ENCODE measurements at places on chromosomes 5 and 9. TPM values are rescaled to one million over a fixed set of nuclear protein-coding genes. Genes with fewer than 3 reads are reported as not detected.

Gene IRF1
- 302 TPM for total RNA-seq

Gene MCC
- 3.3 TPM for total RNA-seq

Gene SLC25A2
- 0.42 TPM for total RNA-seq

Gene ANXA2R
- 32.0 TPM for total RNA-seq

Gene EGR1
- 0.97 TPM for total RNA-seq

Gene CER1
- not detected for total RNA-seq

Gene MZB1
- 13.4 TPM for total RNA-seq

Gene NEUROG1
- not detected for total RNA-seq

Gene AK8
- not detected for total RNA-seq

Gene TMEM215
- not detected for total RNA-seq

DNA sequence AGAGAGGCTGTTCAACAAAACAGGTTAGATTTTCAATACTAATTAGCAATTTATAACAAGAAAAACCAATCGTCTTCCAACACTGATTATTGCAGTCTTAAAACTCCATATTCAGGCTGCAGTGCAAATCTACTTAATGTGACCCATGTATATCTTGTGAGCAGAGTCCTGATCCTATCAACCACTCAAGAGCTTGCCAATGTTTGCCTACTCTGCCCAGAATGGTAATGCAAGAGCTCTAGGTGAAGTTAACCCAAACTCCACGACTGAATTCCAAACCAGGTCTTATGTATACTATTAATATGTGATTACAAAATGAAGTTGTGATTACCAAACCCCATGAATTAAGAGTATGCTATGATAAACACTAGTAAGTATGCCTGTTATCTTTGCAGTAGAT is 17.1 kb downstream of the EFNA5 start:
- no peaks in the 10 kb centered on the region for H3K36me3 ChIP-seq
- no peaks in the 10 kb centered on the region for H3K4me1 ChIP-seq
- no peak overlapping the region for H3K27ac ChIP-seq
- H3K4me3 ChIP-seq, result no peak overlapping the region
- peaks cover 30% of the 10 kb centered on the region for H3K27me3 ChIP-seq
- DNase-seq, result no peak

DNA sequence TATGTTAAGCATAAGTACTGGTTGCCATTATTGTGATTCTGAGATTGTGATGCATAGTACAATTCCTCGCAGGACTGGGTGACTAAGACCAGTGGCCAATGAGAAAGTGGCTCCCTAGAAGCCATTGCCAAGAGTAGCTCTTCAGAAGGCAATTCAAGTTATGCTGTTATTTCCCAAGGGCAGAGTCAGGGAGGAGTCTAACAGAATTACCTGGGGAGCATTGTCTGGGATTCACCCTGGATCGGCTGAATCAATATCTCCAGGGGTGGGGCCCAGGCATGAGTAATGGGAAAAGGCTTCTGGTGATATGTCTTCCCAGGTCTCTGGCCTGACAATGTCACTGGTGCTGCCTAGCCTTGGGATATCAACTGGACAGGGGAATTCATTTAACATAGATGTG is 10.9 kb upstream of the ARHGEF28 start:
- H3K27me3 ChIP-seq, result peaks cover 26% of the 10 kb centered on the region
- H3K4me3 ChIP-seq, result no peak overlapping the region
- no peaks in the 10 kb centered on the region for H3K36me3 ChIP-seq
- no peak for DNase-seq
- no peaks in the 10 kb centered on the region for H3K4me1 ChIP-seq

- H3K27ac ChIP-seq, result no peak overlapping the region
- no peaks in the 10 kb centered on the region for H3K27me3 ChIP-seq
- DNase-seq, result no peak
Measured at GRCh38 chr5:99369797-99370593, 441.2 kb upstream of the CHD1 start.

- no peaks in the 10 kb centered on the region for H3K36me3 ChIP-seq
- no peak for DNase-seq
- peaks cover 22% of the 10 kb centered on the region for H3K27me3 ChIP-seq
Measured at GRCh38 chr5:173256800-173257199, 21.8 kb upstream of the NKX2-5 start.

DNA sequence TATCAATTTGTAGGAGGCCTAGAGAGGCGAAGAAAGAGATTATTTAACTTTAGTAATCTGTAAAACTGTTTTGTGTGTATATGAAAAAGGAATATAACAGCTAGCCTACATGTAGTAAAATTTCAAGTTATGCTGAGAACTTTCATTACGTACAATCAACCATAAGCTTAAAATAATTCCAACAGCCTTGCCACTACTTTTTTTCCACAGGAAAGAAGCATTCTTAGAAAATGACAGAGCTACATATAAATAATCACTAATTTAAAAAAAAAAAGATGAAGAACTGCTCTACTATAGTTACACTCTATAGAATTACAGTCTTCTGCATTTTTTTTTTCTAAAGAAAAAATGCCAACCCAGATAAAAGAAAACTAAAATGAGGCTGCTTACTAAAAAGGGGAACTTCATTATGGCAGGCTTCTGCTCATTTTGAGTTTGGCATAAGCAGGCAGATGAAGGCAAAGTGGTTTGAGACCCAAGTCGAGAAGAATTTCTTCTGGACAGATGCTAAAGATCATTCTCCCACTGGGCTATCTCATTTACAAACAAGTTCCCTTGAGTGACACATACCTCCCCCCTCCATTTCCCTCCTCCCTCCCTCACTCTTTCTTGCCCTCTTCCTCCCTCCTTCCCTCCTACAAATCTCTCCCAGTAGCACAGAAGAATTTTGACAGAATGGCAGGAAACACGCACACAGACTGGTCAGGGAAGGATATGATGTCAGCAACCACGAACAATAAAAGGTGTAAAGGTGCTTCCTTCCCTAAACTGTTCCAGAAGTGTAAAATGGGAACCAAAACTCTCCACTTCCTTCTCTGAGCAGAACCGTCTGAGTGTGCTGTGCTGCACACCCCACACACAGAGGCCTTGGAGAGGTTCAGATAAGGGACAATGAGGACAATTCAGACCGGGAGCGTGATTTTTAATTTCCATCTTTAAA is 56.1 kb downstream of the MEF2C start:
- H3K4me1 ChIP-seq, result peaks cover 37% of the 10 kb centered on the region
- no peak overlapping the region for H3K27ac ChIP-seq
- DNase-seq, result no peak
- H3K27me3 ChIP-seq, result peaks cover 12% of the 10 kb centered on the region

DNA sequence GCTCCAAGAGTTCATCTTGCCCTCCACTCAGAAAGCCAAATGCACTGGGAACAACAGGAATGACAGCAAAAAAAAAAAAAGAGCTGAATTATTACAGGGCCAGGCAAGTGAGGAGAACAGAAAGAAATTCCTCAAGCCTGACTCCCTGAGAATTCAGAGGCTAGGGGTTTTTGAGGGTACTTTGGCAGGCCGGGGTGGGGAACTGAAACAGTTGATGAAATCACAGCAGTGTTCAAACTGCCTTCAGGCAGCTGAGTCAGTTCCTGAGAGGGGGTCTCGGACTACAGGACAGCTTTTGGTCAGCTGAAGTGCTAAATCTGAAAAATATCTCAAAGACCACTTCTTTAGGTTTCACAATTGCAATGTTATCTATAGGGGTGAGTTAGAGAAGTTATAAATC is 419.4 kb downstream of the SEMA5A start:
- no peak for DNase-seq
- H3K4me1 ChIP-seq, result no peaks in the 10 kb centered on the region
- H3K4me3 ChIP-seq, result no peak overlapping the region
- no peaks in the 10 kb centered on the region for H3K27me3 ChIP-seq
- H3K27ac ChIP-seq, result no peak overlapping the region

- DNase-seq, result no peak
- H3K27ac ChIP-seq, result no peak overlapping the region
- H3K36me3 ChIP-seq, result no peaks in the 10 kb centered on the region
- H3K27me3 ChIP-seq, result peaks cover 7% of the 10 kb centered on the region
Measured at GRCh38 chr9:15149450-15149849, 157.6 kb downstream of the TTC39B start.

- H3K4me1 ChIP-seq, result peaks cover 9% of the 10 kb centered on the region
- no peaks in the 10 kb centered on the region for H3K27me3 ChIP-seq
- no peak for DNase-seq
- no peaks in the 10 kb centered on the region for H3K36me3 ChIP-seq
- no peak overlapping the region for H3K27ac ChIP-seq
- H3K4me3 ChIP-seq, result no peak overlapping the region
Measured at GRCh38 chr9:134175291-134175807, 11.0 kb upstream of the RNU6ATAC start.

DNA sequence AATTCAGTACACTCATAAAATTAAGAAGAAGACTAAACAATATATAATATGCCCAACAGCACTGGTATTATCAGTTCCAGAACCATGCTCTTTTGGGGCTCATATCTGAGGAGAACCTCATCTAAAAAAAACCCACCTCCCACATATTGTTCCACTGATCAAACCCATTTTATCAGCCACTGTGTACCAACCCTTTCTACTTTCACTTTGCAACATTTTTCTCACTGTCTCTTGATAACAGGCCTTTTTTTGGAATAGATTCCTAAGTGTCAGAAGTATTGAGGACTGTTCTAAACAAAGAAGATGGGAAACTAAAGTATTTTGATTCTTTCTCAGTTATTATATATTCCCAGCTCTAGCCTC is 173.2 kb downstream of the GABRB2 start:
- no peaks in the 10 kb centered on the region for H3K36me3 ChIP-seq
- H3K27ac ChIP-seq, result no peak overlapping the region
- no peaks in the 10 kb centered on the region for H3K27me3 ChIP-seq
- no peaks in the 10 kb centered on the region for H3K4me1 ChIP-seq

- no peak overlapping the region for H3K27ac ChIP-seq
- no peaks in the 10 kb centered on the region for H3K36me3 ChIP-seq
- no peak overlapping the region for H3K4me3 ChIP-seq
- no peaks in the 10 kb centered on the region for H3K27me3 ChIP-seq
- DNase-seq, result no peak
- no peaks in the 10 kb centered on the region for H3K4me1 ChIP-seq
Measured at GRCh38 chr9:16619914-16620520, 250.5 kb downstream of the BNC2 start.

DNA sequence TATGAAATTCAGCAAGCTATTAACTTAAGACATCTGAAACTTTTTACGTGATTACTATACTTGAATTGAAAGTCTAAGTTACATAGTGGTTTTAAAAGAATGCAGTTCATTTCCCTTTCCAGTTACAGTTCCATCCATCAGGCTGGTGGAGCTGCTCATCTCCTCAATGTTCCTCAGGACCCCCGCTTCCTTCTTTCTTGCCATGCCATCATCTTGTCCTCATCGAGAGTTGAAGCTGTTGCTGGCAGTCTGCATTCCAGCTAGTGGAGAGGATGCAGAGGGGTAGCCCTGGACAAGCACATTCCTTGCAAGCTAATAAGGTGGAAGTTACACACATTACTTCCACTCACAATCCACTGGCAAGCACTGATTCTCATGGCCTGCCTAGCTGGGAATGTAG is 8.8 kb upstream of the RNF183 start:
- DNase-seq, result no peak
- no peaks in the 10 kb centered on the region for H3K36me3 ChIP-seq
- H3K27me3 ChIP-seq, result no peaks in the 10 kb centered on the region
- no peak overlapping the region for H3K4me3 ChIP-seq

- no peak overlapping the region for H3K4me3 ChIP-seq
- H3K36me3 ChIP-seq, result no peaks in the 10 kb centered on the region
- H3K4me1 ChIP-seq, result peaks cover 27% of the 10 kb centered on the region
- DNase-seq, result no peak
Measured at GRCh38 chr5:149038336-149039080, 24.4 kb downstream of the SH3TC2 start.

DNA sequence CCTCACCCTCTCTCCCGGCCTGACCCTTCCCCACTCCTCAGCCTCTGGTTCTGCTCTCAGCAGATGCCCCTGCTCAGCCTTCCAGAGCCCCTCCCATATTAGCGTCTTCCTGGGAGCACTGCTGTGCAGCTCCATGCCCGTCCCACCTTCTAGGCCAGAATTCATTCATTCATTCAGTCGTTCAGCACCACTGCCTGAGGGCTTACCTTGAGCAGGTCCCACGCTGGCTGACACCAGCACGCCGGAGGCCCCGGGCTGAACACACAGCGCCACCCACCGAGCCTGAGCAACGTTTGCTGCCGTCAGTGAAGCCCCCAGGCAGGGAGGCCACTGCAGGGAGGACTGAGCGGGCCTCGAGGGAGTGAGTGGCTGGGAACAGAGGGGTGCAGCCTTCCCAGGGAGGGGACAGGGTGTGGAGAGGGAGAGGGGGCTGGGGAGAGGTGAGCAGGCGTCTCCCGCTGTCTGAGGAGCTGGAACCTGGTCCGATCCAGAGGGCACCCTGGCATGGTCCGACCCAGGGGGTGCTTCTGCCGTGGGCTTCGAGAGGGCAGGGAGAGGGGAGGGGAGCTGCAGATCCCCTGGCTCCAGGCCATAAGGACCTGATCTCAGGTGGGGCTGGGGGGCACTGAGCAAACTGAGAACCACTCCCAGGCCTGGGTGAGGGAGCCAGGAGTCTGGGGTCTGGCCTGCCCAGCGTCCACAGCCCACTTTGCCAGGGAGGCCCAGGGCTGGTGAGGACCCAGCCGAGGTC is 98.8 kb upstream of the RAPGEF1 start:
- peaks cover 4% of the 10 kb centered on the region for H3K27me3 ChIP-seq
- H3K27ac ChIP-seq, result peak overlapping the region; percentile 98
- H3K36me3 ChIP-seq, result peaks cover 5% of the 10 kb centered on the region
- H3K4me1 ChIP-seq, result peaks cover 34% of the 10 kb centered on the region
- DNase-seq, result no peak

DNA sequence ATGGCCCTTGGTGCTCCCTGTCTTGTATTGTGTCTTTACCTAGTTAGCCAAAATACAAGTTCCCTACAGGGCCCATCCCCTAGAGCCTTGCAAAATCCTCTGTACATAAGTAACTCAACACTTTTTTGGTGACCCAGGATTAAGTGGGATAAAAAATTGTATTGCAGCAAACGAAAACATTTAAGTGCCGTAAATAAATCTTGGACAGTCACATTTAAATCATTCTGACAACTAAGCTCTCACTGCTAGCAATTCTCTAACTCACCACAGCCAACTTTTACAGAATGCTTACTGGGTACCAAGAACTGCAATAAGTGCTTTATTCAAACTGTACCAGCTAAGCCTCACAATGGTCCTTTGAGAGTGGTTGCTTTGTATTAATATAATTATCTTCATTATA is 56.6 kb downstream of the GNAQ start:
- no peak for DNase-seq
- peaks cover 18% of the 10 kb centered on the region for H3K36me3 ChIP-seq
- H3K27ac ChIP-seq, result no peak overlapping the region
- H3K4me3 ChIP-seq, result no peak overlapping the region

DNA sequence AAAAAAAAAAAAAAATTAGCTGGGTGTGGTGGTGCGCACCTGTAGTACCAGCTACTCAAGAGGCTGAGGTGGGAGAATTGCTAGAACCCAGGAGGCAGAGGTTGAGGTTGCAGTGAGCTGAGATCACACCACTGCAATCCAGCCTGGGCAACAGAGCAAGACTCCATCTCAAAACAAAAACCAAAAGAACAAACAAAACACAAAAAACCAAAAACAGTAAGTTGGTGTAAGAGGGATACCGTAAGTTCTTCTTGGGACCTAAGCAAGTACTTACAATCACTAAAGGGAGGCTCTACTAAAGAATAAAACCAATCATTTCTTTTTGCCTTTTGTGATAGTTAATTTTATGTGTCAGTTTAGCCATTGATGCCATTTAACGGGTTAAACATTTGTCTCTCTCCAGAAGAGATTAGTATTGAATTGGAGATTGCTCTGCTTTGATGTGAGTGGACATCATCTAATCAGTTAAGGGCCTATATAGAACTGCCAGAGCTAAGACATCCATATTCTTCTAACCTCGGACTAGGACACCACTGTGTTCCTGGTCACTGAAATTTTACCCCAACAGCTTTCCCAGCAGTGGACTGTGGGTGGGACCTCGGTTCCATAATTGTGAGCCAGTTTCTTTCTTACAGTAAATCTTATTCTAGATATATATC is 10.5 kb upstream of the ETF1 start:
- peaks cover 52% of the 10 kb centered on the region for H3K36me3 ChIP-seq
- no peak overlapping the region for H3K4me3 ChIP-seq
- peaks cover 8% of the 10 kb centered on the region for H3K4me1 ChIP-seq
- no peak overlapping the region for H3K27ac ChIP-seq
- no peaks in the 10 kb centered on the region for H3K27me3 ChIP-seq
